Stimulated activated CD8-positive, alpha-beta memory T cell treated with anti-CD3 and anti-CD28 coated beads, Interleukin-4, amount 100 ng/mL, for 1 hour (primary cell): ENCODE measurements at places on chromosomes 4 and X.

DNA sequence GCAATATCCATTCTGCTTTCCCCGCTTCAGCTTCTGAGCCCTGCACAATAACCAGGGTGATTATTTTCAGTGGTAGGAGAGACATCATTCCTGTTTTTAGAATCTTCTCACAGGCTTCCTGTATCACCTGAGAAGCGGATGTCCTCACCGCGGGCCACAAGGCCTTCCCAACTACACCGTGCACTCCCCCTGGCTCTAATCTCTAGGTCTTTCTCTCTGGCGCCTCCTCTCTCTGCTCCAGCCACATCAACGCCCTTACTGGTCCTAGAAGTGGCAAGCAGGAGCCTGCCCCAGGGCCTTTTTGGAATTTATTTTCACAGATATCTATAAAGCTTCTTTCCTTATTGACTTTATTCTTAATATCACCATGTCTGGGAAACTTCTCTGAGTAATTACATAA lies 675.2 kb upstream of the FRG1 start:
- DNase-seq, result no peak

GRCh38 chr4:169148885-169149284 lies 121.9 kb downstream of the SH3RF1 start:
- DNase-seq, result no peak

DNA sequence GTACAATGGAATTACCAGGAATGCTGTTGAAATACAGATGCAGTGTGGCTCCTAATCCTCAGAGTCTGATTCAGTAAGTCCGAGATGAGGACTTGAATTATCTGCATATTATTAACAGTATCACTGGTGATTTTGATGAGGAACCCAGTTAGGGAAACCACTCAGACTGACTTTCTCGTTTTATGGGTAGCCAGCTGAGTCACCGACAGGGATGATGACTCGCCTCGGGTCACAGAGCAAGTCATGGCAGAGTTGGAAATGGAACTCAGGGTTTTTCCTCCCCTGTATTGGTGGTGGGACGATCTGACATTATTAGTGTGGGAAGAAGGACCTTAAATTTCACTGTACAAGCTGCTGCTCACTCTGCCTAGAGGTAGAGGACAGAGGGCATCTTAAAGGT lies 51.3 kb downstream of the RTL9 start:
- DNase-seq, result no peak

DNA sequence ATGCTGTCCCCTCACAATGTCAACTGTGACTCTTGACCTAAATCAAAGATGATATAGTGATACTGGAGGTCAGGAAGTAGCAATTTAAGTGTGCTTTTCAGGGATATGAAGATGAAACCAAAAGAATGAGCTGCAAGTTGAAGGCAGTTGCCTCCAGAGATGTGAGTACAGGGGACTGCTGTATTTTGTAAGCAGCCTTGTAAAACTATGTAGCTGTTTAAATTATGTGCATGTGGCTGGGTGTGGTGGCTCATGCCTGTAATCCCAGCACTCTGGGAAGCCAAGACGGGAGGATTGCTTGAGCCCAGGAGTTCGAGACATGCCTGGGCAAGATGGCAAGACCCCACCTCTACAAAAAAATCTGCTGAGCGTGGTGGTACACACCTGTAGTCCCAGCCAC lies 15.1 kb upstream of the TNIP2 start:
- no peak for DNase-seq

DNA sequence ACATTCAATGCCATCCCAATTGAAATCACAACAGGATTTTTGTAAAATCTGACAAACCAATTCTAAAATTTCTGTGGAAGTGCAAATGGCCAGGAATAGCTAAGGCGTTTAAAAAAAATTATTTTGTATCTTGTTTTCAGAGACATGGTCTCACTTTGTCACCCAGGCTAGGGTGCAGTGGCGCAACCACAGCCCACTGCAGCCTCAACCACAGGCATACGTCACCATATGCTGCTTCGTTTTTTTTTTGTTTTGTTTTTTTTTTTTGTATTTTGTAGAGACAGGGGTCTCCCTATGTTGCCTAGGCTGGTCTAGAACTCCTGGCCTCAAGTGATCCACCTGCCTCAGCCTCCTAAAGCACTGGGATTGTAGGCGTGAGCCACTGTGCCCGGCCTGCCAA lies 24.5 kb downstream of the ZNF41 start:
- no peak for DNase-seq

DNA sequence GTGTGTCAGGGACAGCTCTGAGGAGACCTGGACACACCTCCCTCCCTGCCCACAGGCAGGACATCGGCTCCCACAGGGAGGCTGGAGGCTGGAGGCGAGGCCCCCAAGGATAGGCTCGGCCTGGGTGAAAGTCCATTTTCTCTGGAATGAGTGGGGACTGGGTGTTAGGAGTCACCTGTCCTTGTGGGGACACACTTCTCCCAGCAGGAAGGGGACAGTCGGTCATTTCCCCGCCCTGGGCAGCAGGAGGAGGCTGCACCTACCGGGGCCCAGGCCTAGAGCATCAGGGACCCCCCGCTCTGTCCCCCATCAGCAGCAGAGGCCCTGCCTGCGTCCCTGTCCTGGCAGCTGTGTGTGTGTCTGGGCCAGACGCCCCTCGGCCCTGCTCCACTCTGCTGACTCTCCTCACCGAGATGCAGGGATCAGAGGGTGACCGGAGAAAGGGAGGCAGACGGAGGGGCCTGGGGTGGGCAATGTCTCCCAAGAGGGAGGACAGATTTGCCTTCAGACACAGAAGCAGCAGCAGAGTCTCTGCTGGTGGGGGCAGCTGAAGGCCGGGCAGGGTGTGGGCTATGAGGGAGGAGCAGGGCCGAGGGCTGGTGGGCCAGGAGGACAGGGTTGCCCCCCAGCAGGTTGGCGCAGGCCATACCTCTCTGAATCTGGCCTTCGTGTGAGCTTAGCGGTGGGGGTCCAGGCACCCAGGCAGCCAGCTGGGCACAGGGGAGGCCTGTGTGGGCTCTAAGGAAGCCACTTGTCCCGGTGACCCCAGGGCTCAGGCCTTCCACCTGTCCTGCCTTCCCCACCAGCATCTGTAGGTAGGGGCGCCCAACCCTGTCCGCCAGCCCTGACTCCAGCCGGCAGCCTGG lies 125.7 kb upstream of the NKX1-1 start:
- DNase-seq, result no peak

DNA sequence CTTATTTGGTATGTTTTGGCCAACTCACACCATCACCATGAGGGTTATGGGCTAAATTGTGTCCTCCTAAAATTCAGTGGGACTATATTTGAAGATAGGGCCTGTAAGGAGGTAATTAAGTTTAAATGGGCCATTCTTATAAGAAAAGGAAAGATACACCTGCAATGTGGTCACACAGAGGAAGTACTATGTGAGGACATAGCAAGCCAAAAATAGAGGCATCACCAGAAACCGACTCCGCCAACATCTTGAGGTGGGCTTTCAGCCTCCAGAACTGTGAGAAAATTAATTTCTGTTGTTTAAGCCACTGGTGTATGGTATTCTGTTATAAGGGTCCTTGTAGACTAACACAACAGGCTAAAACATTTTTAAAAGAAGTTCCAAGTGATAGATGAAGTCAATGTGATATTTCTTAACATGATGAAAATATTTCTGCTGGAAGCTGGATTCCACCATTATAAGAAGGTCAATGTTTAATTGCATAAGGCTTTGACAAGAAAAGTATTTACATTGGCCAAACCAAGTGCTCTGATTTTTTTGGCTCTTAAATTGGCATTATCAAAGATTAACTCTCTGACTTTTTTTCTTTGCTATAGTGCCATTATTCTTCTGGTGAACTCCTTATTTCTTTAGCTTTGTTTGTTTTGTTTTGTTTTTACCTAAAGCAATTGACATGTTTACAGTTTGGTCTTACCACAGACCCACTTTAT lies 540.9 kb downstream of the PPARGC1A start:
- DNase-seq, result no peak

DNA sequence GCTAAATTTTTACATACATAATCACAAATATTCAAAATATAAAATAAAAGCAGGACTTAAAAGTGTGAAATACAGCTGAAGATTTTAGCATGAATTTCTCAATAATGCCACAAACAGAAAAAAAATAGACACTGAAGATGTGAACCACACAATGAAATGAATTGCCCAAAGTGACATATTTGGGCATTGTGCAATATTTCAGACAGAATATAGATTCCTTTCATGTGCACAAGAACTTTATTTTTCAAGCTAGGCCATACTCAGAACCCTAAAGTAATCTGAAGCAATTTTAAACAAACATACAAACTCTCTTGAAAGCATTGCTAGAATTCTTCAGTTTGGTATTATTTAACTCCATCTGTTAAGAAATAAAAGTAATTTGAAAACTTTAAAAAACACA lies 764.1 kb downstream of the STIM2 start:
- DNase-seq, result no peak

- DNase-seq, result no peak
Observed at GRCh38 chr4:151753056-151753455, 7.8 kb downstream of the GATB start.

- DNase-seq, result no peak
Observed at GRCh38 chr4:123526511-123526910, 129.9 kb downstream of the SPRY1 start.

- no peak for DNase-seq
Observed at GRCh38 chr4:61911313-61911756, 711.2 kb downstream of the ADGRL3 start.

- DNase-seq, result no peak
Observed at GRCh38 chrX:2859197-2859797, 30.6 kb downstream of the GYG2 start.

- no peak for DNase-seq
Observed at GRCh38 chr4:37628977-37629609, 57.1 kb downstream of the RELL1 start.

GRCh38 chrX:104254442-104255115 lies at the start of gene ESX1:
Gene ESX1 (minus strand): TSS chrX:104254933. CDS start chrX:104254849, 84 bp downstream.
- no peak for DNase-seq

- DNase-seq, result no peak
Observed at GRCh38 chr4:152039023-152039481, 278.2 kb upstream of the GATB start.

DNA sequence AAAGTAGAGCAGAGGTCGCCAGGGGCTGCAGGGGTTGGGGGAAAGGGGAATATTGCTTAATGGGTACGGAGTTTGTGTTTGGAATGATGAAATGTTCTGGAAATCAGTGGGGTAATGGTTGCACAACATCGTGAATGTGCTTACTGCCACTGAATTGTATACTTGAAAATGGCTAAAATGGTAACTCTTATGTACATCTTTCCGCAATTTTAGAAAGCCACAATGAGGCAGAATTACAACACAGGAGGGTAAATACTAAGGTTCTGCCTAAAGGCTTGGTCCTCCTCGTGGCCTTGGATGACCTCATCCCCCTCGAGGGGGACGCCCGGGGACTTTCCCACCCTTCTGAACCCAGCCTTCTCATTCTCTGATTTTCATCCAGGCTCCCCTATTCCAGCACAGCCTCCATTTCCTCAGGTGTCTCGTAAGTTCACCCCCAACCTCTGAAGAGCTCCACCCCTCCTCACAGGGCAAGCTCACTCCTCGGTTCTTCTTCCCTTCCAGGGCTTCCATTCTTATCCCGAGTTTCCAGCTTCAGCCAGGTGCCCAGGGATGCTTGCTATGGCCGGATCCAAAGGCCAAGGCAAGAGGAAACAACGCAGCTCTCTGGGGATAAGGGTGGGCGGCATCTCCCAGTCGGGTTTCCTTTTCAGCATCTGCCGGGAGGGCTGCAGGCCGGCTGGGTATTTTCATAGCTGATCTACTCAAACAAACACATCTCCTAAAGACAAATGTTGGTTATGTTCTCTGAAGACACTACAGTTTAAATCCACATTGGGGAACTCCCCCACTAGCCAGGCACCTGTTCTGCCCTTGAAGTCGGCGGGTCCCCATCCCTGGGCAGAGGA lies 71.3 kb upstream of the ACSL1 start:
- no peak for DNase-seq

GRCh38 chr4:174681723-174682300 lies 147.2 kb downstream of the GLRA3 start:
- DNase-seq, result no peak

GRCh38 chrX:31190221-31190975 lies 118.6 kb upstream of the FTHL17 start:
- DNase-seq, result no peak

DNA sequence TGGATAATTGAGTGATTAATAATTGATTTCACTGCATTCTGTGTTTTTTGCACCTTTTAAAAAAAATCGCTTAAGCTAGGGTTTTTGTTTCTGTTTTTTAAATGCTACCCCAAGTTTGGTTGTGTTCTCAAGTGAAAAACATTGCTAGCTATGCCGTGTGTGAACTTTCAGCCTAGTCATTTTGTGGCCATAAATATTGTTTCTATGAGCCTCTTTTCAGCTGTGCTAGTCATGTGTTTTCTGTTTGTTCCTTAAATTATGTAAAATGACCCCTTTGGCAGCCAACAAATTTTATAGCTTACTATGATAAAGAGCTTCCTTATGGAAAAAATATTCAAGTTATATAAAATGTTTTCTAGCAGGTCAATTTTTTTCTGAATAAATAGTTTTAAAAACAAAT lies 59.1 kb downstream of the GALNT7 start:
- no peak for DNase-seq

DNA sequence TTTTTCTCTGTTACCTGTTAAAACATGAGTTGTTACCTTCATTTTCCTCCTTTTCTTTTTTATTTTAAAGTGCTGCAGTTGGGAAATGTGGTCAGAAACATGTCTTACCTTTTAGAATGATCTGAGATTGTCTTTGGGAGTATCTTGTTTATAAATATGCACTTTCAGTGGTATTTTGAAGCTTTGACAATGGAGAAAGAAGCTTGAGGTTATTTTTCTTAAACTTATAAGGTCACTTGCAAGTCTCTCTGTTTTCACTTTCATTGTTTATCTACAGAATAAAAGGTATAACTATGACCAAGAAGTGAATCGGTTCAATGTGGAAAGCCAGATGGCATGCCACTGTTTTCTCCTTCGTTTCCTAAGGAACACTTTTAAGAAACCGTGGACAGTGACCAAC lies 167.5 kb upstream of the SLC7A11 start:
- DNase-seq, result no peak

DNA sequence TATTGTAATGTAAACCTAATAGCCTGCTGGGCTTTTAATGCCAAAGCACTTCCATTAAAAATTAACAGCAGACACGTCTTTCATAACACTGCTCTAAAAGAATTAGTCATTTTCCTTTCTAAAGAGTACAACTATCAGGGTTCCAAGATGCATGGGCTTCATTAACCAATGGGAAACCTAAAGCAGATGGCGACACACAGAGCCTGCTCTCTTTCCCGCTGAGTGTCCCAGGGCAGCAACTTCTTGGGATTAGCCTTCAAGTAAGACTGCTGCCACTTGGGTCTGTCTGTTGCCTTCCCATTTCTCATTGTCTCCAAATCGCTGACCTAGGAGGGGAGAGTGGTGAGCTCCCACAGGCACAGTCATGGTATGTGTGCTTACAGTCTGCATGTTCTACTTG lies 14.0 kb upstream of the PHKA2 start:
- DNase-seq, result no peak

GRCh38 chrX:53639257-53639656 lies 47.3 kb downstream of the HUWE1 start:
- DNase-seq, result no peak

GRCh38 chrX:67604979-67605703 lies 61.3 kb downstream of the AR start:
- DNase-seq, result no peak

- no peak for DNase-seq
Observed at GRCh38 chr4:42454755-42455420, 57.6 kb downstream of the SHISA3 start.
